ENCODE measurements at places on chromosomes 2 and 18.

DNA sequence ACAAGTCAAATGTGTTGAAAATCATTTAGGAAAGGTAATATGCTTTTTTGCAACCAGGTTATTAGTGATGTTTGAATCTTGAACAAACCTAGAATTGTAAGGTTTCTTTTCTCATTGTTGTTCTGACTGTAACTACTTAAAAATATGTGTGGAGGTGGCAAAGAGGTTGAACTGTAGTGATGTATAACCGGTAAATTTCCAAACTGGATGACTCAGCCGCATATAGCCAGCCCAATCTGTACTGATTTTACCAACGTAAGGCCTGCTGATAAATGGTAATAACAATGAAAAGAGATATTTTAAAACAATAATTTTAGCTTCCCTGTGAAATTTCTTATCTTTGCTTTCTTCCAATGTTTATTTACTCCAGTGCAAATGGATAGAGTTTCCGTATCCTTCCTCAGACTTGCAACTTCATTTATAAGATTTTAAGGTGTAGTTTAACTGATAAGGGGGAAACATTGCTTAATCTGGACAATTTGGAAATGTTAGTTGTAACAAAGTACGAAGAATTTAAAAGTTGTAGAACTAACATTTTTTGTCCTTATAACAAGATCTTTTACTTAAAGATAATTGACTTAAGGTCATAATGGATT is 1170.4 kb upstream of the ZEB2 start:
- no peak for DNase-seq

DNA sequence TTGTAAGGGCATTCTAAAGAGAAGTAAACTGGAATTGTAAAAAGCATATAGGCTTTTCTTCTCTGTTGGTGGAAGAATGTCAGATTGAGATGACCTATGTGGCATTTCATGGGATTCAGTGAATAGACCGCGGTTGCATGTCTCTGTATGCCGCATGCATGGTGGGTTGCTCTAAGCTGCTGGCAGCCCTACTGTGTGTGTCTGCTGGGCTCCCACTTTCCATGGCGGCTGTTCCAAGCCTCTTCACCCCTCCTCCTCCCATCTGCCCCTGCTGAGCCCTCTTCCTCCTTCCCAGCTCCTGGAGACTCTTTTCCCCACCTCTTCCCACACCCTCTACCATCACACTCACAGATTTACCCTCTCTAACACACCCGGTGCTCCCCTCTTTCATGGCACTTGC is 12.6 kb downstream of the ATP6V1C2 start:
- DNase-seq: no peak

DNA sequence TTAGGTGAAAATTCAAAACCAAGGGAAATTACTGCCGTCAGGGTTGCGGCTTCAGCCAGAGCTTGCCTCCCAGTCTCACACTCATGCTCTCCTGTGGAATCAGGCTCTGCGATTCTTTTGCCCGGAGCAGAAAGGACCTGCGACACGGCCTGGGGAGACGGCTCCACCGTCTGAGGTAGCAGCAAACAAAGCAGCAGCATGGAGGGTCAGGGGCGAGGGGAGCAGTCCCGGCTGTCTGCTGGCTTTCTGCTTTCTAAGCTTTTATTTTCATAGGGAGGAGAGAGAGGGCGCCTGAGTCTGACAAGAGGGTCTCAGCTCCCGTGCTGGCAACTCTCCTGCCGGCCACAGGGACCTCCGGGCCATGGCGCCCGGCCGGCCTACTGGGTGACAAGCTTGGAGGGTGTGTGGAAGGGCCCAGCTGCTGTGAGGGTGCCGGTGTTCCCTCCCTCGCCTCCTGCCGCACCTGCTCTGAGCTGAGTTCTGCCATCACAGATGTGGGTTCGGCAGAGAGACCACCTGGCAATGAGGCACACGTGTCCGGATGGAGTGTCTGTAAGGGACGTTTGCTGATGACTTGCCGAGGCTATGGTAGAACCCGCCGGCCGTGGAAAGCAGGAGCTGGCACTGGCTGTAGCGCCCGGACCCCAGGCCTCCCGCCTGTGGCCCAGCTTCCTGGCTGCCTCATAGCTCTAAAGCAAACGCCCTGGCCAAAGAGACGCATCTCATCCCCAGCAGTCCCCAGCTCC is 66.2 kb upstream of the CTDP1 start:
- no peak for DNase-seq

DNA sequence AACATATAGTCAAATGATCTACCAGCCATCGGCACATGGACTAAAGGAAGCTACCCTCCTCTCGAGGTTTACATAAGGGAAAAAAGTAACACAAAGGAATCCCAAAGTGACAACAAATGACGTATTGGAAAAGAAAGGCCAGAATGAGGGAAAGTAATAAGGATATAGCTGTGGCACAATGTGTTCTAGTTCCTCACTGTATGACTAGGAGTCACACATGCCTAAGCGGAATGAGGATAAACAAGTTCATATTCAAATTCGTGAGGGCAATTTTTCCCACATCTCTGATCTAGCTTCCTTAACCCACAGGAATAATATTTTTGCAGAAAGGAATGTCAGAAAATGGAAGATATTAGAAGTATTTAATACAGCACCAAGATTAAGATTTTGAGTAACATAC is 162.3 kb upstream of the PID1 start:
- DNase-seq: no peak

- no peak for DNase-seq
These were observed 281.7 kb downstream of the HRH4 start for GRCh38 chr18:24741965-24742724.

DNA sequence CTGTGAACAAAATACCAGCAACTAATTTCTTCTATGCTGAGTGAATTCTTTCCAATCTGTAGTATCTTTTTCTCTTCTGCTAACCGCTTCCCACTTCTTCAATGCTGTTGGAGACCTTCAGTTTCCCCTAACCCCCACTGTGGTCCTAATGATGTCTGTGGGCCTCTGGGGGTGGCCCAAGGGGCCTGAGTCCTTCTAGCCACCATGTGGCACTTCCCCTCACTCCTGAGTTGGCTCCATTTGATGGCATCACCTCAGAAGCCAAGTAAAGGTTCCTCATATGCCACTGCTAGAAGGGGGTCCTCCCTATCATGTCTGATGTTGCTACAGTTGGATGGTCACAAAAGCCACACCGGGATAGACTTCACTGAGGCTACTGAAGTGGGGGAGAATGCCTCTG is 37.5 kb downstream of the ARHGAP25 start:
- DNase-seq: no peak

GRCh38 chr2:23757686-23758433 is 169.1 kb downstream of the ATAD2B start:
- DNase-seq: no peak

DNA sequence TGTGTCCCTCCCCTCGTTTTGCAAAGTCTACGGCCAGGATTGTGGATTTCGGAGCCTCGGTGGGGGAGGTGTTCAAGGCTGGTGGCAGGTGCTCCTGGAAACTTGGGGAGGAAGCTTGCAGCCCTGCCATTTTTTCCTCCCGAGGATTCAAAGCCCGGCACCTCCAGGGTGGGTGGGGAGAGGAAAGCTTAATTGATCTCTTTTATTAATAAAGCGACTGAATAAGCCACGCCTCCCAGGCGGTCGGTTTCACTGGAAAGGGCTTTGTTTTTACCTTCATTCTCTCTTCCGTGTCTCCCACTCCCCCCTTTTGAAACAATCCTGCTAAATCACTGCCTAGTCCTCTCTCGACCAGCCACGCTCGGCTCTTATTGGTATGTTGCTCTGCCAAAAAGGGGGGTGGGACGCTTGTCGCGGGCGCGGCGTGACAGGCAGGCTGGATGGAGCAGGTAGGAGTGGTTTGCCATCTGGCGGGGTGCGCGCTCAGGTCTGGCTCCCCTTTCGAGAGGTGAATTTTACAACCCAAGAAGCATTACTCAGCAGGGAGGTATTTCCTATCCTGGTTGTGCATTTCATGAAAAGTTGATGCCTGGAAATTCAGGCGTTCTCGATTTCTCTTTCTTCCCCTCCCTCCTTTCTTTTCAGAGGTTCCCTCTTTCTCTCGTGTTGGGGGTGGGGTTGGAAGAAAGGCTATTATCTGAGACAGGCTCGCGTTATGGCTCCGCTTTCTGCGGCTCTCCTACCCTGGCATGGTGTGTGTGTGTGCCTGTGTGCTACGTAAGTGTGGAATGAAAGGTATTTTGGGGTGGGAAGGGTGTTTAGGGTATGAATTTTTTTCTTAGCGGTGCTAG is 1.4 kb downstream of the NEDD4L start:
- DNase-seq: peak; percentile 32

DNA sequence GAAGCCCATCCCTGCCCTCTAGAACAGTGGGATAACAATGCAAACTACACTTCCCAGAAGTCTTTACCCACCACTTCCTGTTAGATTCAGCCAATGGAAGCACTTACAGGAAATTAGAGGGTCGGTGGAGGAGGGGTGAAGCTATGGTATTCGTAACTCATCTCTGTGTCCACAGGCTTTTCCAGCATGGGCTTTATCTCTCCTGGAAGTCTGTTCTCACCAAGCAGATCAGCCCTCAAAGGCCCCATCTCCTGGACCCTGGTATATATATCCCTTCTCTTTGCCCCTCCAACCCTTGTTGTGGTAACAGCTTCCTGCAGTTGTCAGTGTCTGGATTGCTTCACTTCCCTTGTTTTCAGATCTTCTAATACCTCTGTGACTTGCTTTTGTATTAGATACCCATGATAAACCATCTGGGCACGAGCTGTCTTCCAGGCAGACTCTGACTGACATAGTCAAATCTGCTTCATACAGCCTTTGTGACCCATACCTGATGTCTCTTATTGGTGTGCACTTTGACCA is 475.0 kb upstream of the POU3F3 start:
- no peak for DNase-seq

GRCh38 chr2:231181860-231182512 is 16.4 kb upstream of the ARMC9 start:
- DNase-seq: no peak

DNA sequence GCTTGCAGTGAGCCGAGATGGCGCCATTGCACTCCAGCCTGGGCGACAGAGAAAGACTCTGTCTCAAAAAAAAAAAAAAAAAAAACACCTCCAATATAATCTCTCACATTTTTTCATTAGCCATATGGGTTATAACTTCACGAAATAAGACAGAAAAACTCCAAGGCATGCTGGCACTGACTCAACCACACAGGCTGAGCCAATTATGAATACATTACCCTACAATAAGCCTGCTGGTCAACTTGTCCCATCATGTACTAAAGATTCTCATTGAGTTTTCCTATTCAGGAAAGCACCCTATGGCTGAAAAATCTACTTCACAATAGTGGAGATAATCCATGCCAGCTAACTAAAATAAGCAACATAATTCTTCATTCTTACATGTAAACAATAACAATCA is 12.8 kb upstream of the MAP3K20 start:
- no peak for DNase-seq

GRCh38 chr18:57705011-57705410 is 83.4 kb upstream of the NARS1 start:
- no peak for DNase-seq

DNA sequence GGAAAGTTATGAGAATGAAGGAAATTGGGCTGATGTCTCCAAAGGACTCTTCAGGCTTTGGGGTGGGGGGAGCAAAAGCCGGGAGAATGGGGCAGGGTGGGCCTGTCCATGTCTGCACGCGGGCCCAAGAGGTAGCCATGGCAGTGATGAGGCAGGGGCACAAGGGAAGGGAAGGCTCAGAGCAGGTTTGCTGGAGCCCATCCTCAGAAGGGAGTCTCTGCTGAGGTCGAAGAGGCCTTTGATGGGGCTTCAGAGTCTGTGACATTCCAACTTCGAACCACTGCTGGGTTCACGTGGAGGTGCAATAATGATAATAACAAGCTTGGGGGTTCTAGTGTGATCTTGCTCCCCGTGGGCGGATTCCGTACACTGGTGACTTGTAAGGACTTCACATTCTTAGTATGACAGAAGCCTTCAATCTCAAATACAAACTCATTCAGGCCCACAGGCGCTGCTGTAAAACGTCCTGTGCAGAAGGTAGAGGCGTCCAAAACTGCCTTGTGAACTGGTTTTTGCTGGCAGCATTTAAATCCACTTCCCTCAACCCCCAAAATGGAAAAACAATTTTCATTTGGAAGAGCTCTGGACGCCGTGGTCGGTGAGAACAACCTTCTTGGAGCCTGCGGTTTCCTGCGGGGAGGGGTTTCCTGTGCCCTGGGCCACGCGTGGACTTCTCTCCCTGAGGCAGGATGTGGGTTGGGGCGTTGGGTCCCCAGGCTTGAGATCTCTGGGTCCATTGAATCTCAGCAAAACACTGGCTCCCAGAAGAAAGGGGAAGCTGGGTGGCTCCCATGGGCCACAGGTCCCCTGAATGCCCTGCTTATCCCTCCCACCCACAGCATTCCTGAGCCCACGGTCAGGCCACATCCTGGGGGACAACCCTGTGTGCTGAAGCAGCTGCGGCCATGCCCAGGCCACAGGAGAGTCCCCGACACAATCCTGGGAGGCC is 151.0 kb downstream of the TPO start:
- no peak for DNase-seq

- no peak for DNase-seq
These were observed 50.1 kb downstream of the RHOB start for GRCh38 chr2:20496942-20497341.

DNA sequence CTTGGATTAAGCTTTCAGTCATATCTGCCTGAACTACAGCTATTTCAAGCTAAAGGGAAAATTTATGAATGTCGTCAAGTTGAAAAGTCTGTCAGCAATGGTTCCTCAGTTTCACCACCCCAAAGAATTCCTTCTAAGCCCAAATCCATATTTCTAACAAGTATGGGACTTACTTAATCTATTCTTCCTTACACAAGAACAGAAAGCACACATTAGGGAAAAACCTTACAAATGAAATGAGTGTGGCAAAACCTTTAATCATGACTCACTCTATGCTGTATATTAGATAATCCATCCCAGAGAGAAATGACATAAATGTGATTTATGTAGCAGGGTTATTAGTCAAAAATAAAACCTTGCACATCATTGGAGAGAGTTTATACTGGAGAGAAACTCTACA is 78.9 kb downstream of the RAB31 start:
- DNase-seq: no peak

DNA sequence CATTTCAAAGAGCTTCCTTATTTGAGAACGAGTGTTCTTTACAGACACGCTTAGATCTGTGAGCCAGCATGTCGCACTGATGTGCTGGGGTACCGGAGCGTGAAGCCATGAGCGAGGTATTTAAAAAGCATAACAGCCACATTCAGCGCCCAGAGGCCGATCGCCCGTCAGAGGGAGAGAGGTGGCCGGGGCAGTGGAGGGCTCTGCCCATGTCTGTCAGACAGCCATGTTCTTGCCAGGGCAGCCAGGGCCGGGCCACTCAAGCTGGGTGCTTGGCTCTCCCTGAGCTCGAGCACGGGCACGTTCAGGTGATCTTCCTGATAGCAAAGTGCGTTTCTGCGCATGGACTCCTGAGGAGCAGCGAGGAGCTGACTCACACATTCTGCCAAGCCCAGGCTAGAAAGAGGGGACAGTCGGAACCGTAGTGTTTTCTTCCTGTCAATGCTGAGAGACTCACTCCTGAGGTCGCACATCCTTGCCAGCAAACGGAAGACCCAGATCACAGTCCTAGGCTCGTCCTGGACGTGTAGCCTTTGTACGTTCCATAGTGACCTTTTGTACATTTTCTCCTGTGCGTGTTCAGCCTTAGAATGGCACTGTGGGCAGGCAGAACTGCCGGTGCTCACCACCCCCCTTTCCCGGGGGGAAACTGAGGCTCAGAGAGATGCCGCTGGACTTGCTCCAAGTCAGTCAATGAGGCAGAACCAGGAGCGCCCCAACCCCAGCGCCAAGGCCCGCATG is 100.7 kb downstream of the NFATC1 start:
- no peak for DNase-seq

- no peak for DNase-seq
These were observed 21.6 kb upstream of the AGFG1 start for GRCh38 chr2:227450311-227450841.

GRCh38 chr2:107622741-107623310 is 203.9 kb upstream of the RGPD4 start:
- no peak for DNase-seq

Data from activated CD4-positive, alpha-beta T cell treated with anti-CD3 and anti-CD28 coated beads, Interleukin-2, amount 50 U/mL, for 1 hour (primary cell).